ENCODE measurements at places on chromosomes 1 and 21. TPM values are rescaled to one million over a fixed set of nuclear protein-coding genes. Genes with fewer than 3 reads are reported as not detected.

GRCh38 chr1:204154568-204155255 lies 2.9 kb upstream of the ETNK2 start:
- peaks cover 18% of the 10 kb centered on the region for H3K4me1 ChIP-seq
- no peak overlapping the region for H3K27ac ChIP-seq
- H3K36me3 ChIP-seq, result no peaks in the 10 kb centered on the region
- no peak overlapping the region for H3K4me3 ChIP-seq

The CD2 gene
- 0.22 TPM for total RNA-seq

- H3K36me3 ChIP-seq, result no peaks in the 10 kb centered on the region
- no peak overlapping the region for H3K27ac ChIP-seq
- H3K4me1 ChIP-seq, result no peaks in the 10 kb centered on the region
- no peak overlapping the region for H3K4me3 ChIP-seq
- H3K27me3 ChIP-seq, result no peaks in the 10 kb centered on the region
Observed at GRCh38 chr1:198291036-198291435, 134.2 kb downstream of the NEK7 start.

GRCh38 chr1:24096009-24096738 lies 15.8 kb downstream of the MYOM3 start:
- no peak overlapping the region for H3K4me3 ChIP-seq
- DNase-seq, result peak; percentile 86
- H3K27ac ChIP-seq, result peak overlapping the region; percentile 91
- H3K4me1 ChIP-seq, result peaks cover 86% of the 10 kb centered on the region
- peaks cover 50% of the 10 kb centered on the region for H3K36me3 ChIP-seq

GRCh38 chr1:230080822-230081221 lies 13.8 kb downstream of the GALNT2 start:
- peaks cover 4% of the 10 kb centered on the region for H3K36me3 ChIP-seq
- no peak for DNase-seq
- no peak overlapping the region for H3K4me3 ChIP-seq
- H3K27ac ChIP-seq, result no peak overlapping the region
- no peaks in the 10 kb centered on the region for H3K27me3 ChIP-seq

The A3GALT2 gene
- not detected for total RNA-seq

- no peaks in the 10 kb centered on the region for H3K27me3 ChIP-seq
- H3K4me3 ChIP-seq, result no peak overlapping the region
- H3K4me1 ChIP-seq, result no peaks in the 10 kb centered on the region
- H3K36me3 ChIP-seq, result no peaks in the 10 kb centered on the region
Observed at GRCh38 chr21:37932936-37933335, 16.7 kb upstream of the KCNJ6 start.

The MFSD2A gene
- 0.62 TPM for total RNA-seq
